ENCODE measurements at places on chromosomes 16 and 17. TPM values are rescaled to one million over a fixed set of nuclear protein-coding genes. Genes with fewer than 3 reads are reported as not detected.

CACNG4 gene
- total RNA-seq = 1.2 TPM

CDR2 gene
- total RNA-seq = 28.0 TPM

INPP5K gene
- total RNA-seq = 20.9 TPM

CNGB1 gene
- not detected for total RNA-seq

DNA sequence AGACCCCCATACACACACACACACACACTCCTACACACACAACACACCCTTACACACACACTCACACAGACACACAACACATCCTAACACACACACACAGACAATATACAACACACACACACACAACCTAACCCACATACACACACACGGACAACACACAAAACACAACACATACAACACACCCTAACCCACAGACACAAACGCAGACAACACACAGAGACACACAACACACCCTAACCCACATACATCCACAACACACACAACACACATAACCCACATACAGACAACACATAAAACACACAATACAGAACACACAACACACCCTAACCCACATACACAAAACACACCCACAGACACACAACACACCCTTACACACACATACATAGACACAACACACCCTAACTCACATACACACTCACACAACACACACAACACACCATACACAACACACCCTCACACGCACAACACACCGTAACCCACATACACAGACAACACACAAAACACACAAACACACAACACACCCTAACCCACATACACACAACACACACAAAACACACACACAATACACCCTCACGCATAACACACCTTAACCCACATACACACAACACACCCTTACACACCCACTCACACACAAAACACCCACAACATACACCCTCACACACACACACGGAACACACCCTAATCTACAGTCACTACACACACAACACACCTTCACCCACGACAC, 4.4 kb downstream of the ASGR1 start:
- no peak overlapping the region for H3K27ac ChIP-seq
- peak overlapping the region; percentile 25 for H3K4me3 ChIP-seq
- no peak for DNase-seq
- peaks cover 11% of the 10 kb centered on the region for H3K4me1 ChIP-seq
- H3K27me3 ChIP-seq = peaks cover 57% of the 10 kb centered on the region

DNA sequence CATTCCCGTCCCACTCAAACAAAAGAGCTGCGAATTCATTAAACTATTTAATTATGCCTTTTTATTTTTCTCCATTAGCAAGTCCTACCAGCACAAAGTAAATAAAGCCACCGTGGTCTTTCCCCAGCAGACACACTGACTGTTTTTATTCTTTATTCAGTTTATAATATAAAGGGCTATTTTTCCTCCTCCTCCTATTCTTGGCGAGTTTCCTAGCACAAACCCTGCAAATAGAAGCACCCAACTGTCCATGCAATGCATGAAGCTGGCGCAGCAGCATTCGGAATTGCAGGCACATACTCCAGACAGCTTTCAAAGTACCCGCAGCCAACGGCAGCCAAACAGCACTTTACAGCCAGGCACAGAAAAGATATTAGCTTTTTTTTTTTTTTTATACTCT, 583.4 kb upstream of the PSMD7 start:
- no peak for DNase-seq
- no peaks in the 10 kb centered on the region for H3K36me3 ChIP-seq
- H3K4me3 ChIP-seq = no peak overlapping the region
- peaks cover 18% of the 10 kb centered on the region for H3K4me1 ChIP-seq

DNA sequence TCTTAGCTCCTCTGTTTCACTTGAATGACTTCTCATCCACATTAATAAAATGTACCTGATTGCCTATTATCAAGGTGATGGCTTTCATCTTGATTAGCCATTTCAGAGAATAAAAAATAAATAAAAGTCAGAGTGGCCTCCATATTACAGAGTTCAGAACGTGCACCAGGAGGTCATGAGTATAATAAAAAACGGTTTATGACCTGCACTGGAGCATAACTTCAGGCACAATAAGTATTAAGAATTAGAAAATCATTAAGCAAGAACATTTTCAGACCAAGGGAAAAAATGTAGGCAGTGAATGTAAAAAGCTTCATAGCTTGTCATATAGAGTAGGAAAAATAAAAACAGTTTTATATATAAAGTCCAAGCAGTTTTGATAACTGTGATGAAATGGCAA, 11.4 kb downstream of the METTL9 start:
- peaks cover 45% of the 10 kb centered on the region for H3K4me1 ChIP-seq
- no peaks in the 10 kb centered on the region for H3K27me3 ChIP-seq
- no peaks in the 10 kb centered on the region for H3K36me3 ChIP-seq
- no peak overlapping the region for H3K4me3 ChIP-seq

DNA sequence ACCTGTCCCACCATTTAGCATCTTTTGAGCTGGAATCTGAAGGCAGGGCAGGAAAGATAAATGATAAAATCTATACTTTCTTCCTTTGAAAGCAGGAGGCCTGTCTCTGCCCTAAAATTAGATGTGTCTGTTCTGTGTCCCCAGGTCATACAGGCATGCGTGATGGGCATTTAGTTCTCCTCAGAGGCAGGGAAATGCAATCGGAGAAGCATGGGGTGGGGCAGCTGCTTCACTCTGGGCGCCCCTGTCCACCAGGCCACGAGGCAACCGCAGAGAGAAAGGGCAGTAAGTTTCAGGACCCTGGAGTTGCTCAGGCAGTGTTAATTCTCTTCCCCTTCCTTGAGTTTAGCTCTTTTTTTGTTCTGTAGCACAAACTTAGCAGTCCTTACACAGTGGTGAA, 25.1 kb downstream of the CLUAP1 start:
- H3K27me3 ChIP-seq = no peaks in the 10 kb centered on the region
- no peaks in the 10 kb centered on the region for H3K4me1 ChIP-seq
- H3K4me3 ChIP-seq = no peak overlapping the region
- H3K36me3 ChIP-seq = peaks cover 12% of the 10 kb centered on the region
- H3K27ac ChIP-seq = no peak overlapping the region
- no peak for DNase-seq

GRCh38 chr16:28549301-28549899, 4.3 kb upstream of the SGF29 start:
- no peak overlapping the region for H3K27ac ChIP-seq
- no peak for DNase-seq
- H3K4me1 ChIP-seq = peaks cover under 1% of the 10 kb centered on the region
- H3K4me3 ChIP-seq = no peak overlapping the region
- H3K27me3 ChIP-seq = no peaks in the 10 kb centered on the region
- H3K36me3 ChIP-seq = no peaks in the 10 kb centered on the region

DNA sequence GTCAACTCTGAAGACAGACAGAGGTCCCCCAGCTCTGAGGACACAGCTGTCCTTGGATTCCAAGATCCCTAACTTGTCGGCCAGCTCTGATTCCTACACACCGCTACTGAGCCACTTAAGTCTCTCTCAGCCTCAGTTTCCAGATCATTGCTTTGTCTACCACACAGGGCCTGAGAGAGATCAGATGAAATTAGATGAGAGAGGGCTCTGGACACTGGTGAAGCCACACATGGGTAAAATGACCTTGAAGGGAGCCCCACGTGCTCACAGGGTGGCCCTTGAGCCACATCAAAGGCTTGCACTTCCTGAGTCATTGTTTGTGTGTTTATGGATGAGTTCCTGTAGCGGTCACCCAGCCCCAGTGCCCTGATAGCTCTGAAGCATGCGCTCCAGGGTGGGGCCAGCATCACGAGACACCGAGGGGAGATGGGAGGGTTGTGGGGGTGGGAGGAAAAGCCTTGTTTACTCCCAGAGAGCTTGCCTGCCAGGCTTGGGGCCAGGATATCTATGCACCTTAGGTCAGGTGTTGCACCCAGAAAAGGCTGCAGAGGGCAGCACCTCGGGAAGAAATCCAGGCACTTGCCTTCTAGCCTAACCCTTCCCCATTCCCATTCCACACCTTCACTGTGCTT, 32.7 kb upstream of the SLC6A2 start:
- DNase-seq = peak; percentile 50
- no peak overlapping the region for H3K27ac ChIP-seq
- no peaks in the 10 kb centered on the region for H3K4me1 ChIP-seq
- H3K27me3 ChIP-seq = no peaks in the 10 kb centered on the region
- H3K36me3 ChIP-seq = no peaks in the 10 kb centered on the region

DNA sequence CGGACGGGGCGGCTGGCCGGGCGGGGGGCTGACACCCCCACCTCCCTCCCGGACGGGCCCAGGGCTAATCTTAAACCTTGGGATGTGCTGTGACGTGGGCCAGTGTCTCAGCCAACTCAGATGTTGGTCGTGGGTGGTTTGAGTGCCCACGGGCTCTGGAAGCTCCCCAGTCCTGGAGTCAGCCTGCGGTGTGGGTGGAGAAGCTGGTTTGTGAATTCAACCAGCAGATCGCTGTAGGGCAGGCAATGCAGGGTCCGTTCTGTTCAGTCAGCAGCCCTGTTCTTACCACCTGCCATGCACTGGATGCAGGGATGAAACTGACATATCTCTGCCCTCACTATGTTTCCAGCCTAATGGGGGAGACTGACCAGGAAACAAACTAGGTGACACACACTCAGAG, 8.0 kb upstream of the ZNF500 start:
- H3K27me3 ChIP-seq = no peaks in the 10 kb centered on the region
- no peaks in the 10 kb centered on the region for H3K4me1 ChIP-seq
- DNase-seq = no peak
- no peak overlapping the region for H3K27ac ChIP-seq

TMEM220 gene
- total RNA-seq = 1.5 TPM

DNA sequence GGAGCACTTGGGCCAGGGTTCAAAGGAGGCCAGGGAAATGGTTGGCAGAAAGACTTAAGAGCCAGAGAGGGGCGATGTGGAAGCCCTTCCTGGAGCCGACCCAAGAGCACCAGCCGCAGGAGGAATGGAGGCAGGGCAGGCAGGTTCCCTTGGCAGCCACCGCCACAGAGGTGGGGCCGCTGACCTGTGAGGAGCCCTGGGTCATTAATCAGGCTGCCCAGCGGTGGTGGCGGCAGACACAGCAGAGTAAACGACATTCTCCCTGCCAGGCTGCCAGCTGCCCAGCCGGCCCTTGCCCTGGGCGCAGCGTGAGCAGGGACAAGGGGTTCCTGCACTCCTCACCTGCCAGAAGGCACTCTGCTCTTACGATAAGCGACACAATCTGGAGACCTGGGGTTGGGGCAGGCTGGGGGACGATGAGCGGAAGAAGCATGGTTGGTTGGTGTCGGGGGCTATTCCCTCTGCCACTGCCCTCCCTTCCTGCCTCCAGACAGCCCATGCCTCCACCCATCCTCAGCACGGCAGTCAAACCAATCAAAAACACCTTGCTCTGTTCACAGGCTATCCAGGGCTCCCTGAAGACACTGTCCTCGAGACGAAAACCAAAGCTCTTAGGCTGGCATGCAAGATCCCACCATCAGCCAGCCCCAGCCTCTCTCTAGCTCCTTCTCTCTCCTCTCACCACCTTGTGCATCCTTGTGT, 40.9 kb downstream of the PLXDC1 start:
- no peaks in the 10 kb centered on the region for H3K4me1 ChIP-seq
- H3K27me3 ChIP-seq = no peaks in the 10 kb centered on the region
- H3K4me3 ChIP-seq = no peak overlapping the region
- H3K27ac ChIP-seq = no peak overlapping the region

GRCh38 chr17:20128036-20128667, 119.0 kb downstream of the SPECC1 start:
- no peak overlapping the region for H3K27ac ChIP-seq
- DNase-seq = no peak
- no peaks in the 10 kb centered on the region for H3K4me1 ChIP-seq
- no peaks in the 10 kb centered on the region for H3K27me3 ChIP-seq
- H3K36me3 ChIP-seq = no peaks in the 10 kb centered on the region

DNA sequence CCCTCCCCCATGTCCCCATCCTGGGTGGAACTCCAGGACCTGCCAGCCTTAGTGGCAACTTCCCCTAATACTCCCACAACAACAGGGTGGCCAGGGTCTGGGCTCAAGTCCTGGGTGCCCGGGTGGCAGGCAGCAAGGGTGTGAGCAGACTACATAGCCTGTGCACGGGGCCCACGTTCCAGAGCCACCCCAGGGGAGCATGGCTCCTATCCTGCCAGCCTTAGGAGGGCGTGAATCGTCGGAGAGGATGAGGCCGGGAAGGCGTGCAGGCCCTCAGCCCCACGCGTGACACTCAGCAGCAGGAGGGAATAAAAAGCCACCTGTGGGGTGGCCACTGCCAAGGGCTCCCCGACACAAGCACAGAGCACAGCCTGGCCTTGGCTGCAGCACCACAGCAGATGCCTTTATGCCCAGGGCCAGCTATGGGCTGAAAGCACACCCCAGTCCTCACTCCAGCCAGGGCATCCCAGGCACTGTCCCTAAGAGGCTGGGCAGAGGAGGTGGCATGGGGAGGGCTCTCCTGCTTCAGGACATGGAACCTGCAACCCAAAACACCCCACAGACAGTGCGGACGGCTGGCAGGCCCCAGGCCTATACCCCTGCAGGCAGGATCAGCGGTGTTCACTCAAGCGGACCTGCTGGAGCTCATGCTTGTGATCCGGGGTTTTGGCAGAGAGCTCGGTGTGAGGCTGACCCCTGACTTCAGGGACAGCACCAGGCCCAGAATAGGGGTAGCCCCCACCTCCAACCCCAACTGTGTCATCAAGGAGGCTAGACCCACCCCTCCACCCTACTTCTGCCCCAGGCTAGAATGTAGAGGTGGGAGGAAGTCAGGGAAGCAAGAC, 2.7 kb downstream of the BCAR1 start:
- H3K4me3 ChIP-seq = no peak overlapping the region
- H3K27ac ChIP-seq = no peak overlapping the region
- no peaks in the 10 kb centered on the region for H3K36me3 ChIP-seq
- H3K4me1 ChIP-seq = peaks cover 54% of the 10 kb centered on the region

SEC14L5 gene
- 0.41 TPM for total RNA-seq

FBXW10 gene
- total RNA-seq = 0.15 TPM

DNA sequence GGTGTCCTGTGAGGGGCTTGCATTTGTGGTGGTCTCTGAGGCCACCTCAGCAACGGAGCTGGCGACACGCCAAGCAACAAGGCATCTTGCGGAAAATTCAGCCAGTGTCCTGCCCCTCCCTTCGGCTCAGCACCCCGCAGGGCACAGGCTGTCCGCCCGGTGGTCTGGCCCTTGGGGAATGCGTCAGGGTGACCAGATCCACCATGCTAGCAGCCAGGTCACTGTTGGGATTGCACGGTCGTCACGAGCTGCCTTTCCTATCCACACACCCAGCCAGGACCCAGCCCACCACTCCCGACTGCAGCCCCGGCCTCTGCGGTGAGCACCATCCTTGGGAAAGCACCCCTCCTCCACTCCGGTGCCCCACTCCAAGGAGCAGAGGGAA, 221.2 kb downstream of the NTN1 start:
- peaks cover 8% of the 10 kb centered on the region for H3K4me1 ChIP-seq
- no peak overlapping the region for H3K27ac ChIP-seq
- H3K27me3 ChIP-seq = peaks cover 45% of the 10 kb centered on the region
- no peaks in the 10 kb centered on the region for H3K36me3 ChIP-seq
- no peak for DNase-seq

GRCh38 chr17:12656354-12656753, 9.3 kb upstream of the MYOCD start:
- H3K27me3 ChIP-seq = no peaks in the 10 kb centered on the region
- no peak overlapping the region for H3K4me3 ChIP-seq
- no peaks in the 10 kb centered on the region for H3K36me3 ChIP-seq
- H3K27ac ChIP-seq = no peak overlapping the region
- no peak for DNase-seq

GRCh38 chr17:21146362-21147015, 19.7 kb downstream of the DHRS7B start:
- H3K4me1 ChIP-seq = no peaks in the 10 kb centered on the region
- no peaks in the 10 kb centered on the region for H3K27me3 ChIP-seq
- no peak for DNase-seq
- no peak overlapping the region for H3K27ac ChIP-seq
- H3K36me3 ChIP-seq = no peaks in the 10 kb centered on the region

DCUN1D3 gene
- 18.2 TPM for total RNA-seq

GRCh38 chr17:67554634-67555033, 163.1 kb upstream of the NOL11 start:
- H3K27me3 ChIP-seq = no peaks in the 10 kb centered on the region
- DNase-seq = no peak
- no peak overlapping the region for H3K27ac ChIP-seq
- H3K36me3 ChIP-seq = no peaks in the 10 kb centered on the region
- H3K4me1 ChIP-seq = no peaks in the 10 kb centered on the region

TPSAB1 gene
- total RNA-seq = not detected

Measured in neural progenitor cell (in vitro differentiated cells).